GM19239 (cell line): ENCODE measurements at places on chromosomes 1 and 21.

DNA sequence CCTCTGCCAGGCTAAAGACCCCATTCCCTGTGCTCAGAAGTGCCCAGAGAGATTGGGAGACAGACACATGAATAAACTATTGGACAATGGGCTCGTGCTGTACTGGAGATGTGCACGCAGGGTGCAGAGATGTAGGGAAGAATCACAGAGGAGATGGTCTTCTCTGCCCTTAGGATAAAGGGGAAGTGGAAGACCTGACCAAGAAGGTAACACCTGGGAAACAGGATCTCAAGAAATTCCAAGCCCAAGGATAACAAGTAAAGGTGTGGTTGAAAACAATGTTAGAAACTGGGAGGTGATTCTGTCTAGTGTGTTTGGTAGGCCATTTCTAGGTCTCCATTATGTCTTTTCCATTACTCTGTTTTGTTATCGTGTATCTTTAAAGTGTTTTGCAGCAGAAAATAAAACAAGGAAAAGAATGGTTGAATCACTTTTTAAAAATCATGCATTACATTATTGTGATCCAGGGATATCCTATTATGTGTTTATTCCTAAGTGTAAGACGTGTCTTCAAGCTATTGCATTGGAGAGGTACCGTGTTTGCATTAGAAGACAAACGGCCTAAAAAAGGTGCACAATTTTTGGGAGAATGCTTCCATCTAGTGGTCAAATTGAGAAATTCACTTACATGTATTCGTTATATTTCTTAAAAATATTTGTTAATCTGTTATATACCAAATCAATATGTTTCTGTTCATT, 40.8 kb upstream of the KCTD3 start:
- DNase-seq: peak; percentile 2

GRCh38 chr1:119981986-119982815, 85.9 kb upstream of the ADAM30 start:
- no peak for DNase-seq

- DNase-seq: no peak
These were observed 31.6 kb upstream of the PAX7 start for GRCh38 chr1:18599086-18599485.

DNA sequence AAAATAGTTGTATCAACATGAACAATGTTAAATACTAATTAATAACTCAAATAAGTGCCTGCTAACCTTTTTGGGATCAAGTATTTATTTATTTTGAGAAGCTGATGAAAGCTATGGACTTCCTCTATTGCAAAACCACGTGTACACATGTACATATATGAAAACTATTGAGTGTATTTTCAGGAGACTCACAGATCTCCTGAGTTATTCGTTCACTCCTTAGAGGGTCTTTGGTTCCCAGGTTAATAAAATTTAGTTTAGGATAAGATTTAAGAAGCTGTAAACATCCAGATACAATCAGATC, 130.5 kb downstream of the DISC1 start:
- DNase-seq: no peak

DNA sequence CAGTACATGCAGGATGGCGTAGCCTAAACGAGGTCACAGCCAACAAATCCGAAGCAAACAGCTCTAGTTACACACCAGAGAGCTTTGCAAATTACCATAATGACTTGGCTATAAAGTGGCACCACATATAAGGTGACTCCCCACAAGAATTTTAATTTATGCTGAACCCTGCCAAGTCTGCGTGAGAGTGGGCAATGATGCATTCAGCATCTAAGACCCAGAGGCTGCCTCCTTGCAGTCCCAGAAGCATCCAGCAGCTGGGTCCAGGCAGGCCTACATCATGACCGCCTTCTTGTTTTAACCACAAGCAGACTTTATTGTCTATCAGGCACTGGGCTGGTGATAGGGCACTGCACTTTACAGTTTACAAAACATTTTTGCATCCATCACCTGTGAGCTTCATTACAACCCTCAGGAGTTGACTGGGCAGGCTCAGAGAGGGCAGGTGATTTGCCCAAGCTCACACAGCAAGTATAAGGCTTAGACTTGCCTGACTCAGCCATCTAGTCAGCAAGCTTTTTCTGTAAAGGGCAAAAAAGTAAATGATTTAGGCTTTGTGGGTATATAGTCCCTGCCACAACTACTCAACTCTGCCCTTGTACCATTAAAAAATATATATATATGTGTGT, 134.6 kb downstream of the GLIS1 start:
- no peak for DNase-seq

GRCh38 chr1:226973898-226974543, 33.9 kb downstream of the COQ8A start:
- no peak for DNase-seq

GRCh38 chr1:193538003-193538354, 351.6 kb upstream of the B3GALT2 start:
- DNase-seq: no peak

DNA sequence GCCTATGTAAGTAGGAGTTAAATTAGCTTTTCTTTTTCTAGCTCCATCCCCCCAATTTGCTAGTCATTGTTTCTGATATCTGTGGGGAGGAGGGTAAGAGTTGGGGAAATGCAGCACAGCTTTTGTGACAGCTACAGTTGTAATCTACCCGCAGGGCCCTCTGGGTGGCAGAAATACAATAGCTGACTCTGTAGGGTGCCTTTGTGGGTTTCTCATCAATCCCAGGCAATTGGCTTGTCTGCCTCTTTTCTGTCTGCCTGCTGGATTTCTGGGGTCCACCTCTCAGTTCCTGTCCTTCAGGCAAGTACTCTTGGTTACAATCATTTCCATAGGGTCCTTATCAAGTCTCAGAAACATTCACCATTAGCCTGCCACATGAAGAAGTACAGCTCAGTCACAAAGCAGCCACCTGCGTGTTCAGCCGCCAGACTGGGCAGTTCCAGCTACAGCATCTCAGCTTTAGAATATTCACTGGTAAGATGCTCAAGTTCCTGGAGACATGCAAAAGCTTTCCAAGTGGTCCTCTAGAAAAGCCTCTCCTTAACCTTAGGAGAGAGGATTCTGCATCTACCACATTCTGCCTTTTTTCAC, 19.2 kb upstream of the SLC44A5 start:
- no peak for DNase-seq

DNA sequence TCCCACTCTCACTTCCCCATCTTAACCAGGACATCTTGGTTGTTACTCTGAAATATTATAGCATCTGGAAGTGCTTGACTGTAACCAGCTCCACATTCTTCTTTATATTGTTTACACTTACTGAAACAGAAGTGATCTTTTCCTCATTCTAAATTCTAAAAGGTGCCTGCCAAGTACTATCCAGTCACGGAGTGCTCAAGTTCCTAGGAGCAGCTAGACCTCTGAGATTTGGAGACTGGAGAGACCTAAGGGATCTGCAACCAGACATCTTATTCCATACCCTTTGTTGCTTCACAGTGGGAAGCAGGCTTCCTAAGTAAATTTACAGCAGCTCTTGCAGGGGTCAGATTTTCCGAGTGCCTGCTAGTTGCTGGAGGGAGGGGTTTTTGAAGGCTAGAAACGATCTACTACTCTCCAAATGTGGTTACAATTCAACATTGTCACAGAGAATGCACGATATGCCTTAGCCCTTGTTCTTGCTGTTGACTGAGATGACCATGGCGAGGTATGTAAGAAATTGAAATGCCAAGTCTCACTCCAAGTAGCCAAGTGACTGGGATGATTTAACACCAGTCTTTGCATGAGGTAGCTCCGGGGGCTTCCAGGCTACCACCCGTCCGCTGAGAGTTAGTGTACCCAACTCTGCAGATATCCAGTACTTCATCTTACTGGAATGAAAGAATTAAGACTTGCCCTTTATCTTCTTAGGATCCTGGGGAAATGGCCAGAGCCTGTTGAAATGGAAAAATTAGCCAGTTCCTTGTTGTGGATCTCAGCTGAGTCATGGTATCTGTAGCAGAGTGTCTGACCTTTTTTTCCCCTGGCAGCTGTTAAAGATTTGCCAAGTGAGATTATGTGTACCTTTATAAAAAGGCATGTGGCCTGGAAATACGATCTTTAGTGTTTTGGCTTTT, 150.8 kb downstream of the MAST2 start:
- DNase-seq: no peak

DNA sequence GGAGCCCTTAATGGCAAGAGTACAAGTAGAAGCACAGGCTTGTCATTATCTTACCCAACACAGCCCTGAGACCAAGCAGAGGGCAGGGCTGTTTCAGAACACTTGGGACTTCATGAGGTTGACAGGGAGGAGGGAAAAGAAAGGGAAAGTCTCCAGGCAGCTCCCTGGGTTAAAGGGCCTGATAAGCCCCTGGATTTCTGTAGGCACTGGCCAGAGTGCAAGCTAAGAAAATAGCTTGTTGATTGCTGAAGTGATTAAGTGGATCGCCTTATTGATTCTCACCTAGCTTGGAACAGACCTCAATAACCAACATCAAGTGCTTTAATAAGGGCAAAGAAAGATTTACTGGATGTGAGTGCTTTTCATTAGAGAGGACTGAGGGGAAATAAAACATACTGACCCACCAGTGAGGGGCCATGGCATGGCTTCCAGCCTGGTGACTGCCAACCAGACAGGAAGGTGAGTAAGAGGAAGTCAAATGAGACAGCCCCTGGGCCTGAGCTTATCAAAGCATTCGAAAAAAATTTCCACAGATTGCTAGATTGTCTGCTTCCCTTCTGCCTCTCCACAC, 121.4 kb upstream of the NFIA start:
- DNase-seq: no peak

GRCh38 chr1:53944469-53945182, 873 bp downstream of the IFT25 start:
- no peak for DNase-seq

DNA sequence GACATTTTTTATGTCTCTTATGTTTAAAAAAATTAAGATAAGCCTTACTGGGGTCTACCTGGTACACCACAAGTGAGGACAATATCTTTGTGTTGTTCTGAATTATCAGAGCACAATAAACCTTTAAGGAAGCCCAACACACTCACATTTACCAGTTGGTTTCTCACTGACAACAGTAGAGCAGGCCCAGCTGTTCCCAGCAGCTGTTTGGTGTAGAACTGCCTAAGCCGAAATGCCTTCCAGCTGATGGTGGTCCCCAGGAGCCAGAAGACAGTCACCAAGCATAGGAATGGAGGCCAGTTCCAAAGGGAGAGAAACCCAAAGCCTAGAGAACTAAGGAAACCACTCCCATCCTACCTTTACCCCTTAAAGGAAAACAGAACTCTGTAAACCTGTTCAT, 428.6 kb upstream of the CAMK1G start:
- no peak for DNase-seq

DNA sequence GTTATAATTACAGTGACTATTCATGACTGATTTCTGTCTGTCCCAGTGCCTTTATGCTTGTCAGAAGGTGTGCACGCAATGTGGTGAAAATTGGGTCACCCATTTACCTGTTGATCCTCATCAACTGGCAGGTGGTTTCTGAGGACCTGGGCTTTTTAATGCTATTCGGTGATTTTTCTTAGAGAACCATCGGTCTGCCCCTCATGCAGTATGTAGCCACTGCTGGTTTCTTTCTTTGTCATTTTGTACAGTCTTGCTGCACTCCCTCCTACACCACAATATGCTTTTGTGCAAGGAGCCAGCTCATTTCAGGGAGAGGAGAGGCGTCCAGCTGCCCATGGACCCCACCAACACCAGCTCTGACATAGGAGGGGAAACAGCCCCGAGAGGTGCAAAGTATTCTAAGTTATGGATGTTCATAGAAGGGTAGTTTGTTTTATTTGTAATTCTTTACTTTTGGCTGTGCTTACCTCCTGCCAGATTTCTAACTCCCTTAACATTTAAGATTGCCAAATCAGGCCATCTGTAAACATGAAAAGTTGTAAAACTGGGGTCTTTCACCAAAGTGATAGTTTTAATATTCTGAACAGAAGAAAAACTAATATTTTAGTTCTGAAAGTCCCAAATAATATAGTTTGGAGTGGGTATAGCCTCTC, 325.3 kb downstream of the PTBP2 start:
- DNase-seq: no peak

GRCh38 chr1:33815061-33815460, 48.8 kb upstream of the HMGB4 start:
- DNase-seq: no peak

GRCh38 chr1:246897302-246897701, 34.4 kb downstream of the AHCTF1 start:
- no peak for DNase-seq

GRCh38 chr1:162551969-162552683, 9.4 kb upstream of the UAP1 start:
- DNase-seq: no peak

DNA sequence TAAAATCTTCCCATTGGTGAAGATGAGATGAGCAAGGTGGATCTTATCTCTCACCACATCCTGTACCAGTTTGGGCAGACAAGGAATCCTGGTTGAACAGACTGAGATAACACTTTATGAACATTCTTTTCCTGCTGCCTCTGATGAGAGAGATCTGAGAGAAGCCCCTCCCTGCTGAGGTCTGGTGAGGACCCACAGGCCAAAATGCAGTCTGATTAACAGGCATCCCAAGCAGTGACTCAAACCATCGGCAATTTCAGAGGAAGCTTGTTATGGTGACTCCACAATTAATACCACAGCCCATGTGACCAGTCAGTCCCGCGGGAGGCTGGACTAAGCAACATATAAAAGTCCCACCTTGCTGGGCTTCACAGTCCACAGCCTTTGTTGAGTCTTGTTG, at the start of gene PRR9:
Gene PRR9, plus strand, starts transcription at position 373 of the 400 bp plus-strand sequence. CDS start 561 bp downstream, outside the sequence.
- DNase-seq: no peak

DNA sequence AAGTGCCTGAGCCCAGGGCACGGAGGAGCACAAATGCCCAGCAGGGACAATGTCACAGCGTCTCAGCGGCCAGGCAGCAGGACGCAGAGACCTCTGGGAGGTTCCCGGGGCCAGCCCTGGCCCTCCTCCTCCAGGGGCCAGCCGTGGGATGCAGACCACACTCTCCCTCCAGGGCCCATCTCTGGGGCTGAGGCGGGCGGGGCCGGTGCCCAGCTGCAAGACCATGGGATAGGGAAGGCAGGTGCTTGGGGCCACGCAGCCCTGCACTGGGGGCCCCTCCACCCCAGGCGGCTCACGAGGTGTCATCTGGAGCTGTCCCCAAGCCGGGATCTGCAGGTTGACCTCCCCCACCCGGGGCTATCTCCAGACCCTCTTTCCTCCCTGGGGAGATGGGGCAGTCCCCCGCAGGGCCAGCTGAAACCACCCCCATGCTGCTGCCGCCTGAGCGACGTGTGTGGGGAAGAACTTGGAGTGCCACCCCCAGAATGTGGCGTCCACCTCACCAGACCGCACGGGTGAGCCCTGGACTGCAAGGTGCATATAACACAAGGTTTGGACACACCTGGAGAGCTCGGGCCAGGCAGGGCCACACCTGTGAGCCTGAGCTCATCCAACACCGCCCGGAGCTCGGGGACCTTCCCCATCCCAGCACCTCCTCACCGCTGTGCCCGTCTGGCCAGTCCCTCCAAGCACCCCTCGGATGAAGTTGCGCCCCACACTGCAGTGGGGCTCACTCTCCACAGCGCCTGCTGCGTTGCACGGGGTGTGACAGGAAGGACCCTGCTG, 4.1 kb upstream of the TTLL10 start:
- no peak for DNase-seq

GRCh38 chr21:25324666-25325065, 282.6 kb downstream of the MRPL39 start:
- no peak for DNase-seq

GRCh38 chr1:44408212-44408582, 3.1 kb downstream of the RNF220 start:
- DNase-seq: no peak

- no peak for DNase-seq
These were observed 162.5 kb upstream of the RNPC3 start for GRCh38 chr1:103363008-103363365.
